DMS79 (cell line): ENCODE measurements at places on chromosomes 5 and 9.
A peak's percentile ranks its signal among the peaks of the same experiment; 100 is the strongest.

DNA sequence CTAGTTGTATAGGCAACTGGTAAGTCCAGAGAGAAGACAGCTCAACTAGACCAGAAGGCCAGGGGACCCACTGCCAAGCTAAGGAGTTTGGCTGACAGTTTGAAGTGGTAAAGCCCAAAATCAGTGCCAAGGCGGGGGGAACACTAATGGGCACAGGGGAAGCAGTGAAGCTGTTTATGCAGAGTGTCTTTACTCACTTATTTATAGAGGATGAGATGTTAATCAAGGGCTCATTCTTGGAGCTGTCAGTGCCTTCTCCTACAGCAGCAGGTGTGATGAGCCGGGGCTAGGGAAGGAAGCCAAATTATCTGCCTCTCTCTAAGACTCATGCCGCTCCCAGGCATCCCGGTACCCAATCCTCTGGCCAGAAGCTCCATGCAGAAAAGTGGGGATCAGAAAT lies 75.2 kb upstream of the GALNT10 start:
- no peak for DNase-seq

- DNase-seq: peak; percentile 6
Observed at GRCh38 chr9:37626708-37627292, 24.0 kb upstream of the FRMPD1 start.

- no peak for DNase-seq
Observed at GRCh38 chr5:103623425-103623824, 60.8 kb upstream of the NUDT12 start.

- no peak for DNase-seq
Observed at GRCh38 chr9:15967068-15967467, 414.2 kb downstream of the CCDC171 start.

DNA sequence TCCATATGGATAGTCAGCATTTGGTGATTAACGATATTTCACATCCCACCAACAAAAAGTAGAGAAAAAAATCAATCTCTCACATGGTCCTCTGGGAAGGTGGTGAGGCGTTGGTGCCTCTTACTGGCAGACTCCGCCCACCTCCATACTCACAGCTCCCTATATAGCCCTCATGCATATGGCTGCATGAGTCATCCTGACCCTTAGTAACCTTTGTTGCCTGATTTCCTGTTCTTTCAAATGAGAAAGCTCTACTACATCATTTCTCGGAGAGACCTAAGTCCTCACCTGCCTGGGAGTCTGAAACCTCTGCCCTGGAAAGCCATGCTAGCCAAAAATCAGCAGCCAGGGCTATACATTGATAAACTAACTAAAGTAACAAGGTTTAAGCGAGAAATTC lies 33.3 kb upstream of the ABCA1 start:
- no peak for DNase-seq
